ENCODE measurements at places on chromosomes 2 and 18.

DNA sequence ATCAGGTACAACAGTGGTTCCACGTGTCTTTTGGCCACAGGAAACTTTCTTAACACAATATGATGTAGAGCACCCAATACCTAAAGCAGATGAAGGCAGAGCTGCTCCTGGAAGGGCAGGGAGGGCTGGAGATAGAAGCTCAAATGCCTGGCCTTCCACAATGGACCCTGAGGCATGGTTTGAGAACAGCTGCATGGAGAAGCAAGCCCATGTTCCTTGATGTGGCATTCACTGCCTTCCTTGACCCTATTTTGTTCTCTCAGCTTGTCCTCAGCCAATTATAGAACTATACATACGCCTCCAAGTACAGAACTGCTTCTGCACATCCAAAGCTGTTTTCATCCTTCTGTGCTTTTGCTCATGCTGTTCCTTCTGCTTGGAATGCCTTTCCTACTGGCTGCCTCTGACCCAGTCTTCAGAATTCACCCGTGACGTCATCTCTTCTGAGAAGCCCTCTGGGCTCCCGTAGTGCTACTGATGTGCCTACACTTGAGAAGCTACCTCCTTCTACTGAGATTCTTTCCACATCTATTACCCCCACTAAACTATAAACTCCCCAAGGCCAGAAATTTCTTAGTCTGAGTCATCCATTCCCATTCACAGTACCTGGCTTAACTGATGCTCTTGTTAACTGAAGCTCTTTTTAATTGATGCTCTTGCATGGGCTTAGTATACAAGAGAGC, 69.9 kb downstream of the CHRNA1 start:
- no peak for DNase-seq

DNA sequence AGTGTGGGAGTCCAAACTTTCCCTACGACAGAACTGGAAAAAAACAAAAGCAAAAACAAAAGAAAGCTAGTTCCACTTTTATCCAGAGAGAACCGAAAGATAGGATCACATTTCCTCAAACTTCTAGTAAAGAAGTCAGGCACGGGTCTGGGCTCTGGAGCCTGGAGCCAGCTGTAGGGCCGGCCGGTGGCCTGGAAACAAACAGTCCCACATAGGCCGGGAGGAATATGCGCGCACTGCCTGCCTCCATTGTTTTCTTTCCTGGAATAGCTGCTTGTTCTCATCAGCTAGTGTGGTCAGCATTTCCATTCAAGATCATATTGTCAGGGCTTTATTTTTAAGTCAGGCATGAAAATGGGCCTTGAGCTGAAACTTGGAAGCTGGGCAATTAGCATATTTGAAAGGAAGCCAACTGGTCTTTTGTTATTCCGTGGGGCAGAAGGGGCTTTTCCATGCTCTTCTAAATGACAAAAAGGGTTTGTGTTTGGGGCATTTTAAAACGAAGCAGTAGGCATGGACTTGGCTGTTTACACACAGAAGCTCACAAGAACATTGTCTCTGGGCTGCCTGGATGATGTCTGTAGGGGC, 58.7 kb upstream of the RFX8 start:
- no peak for DNase-seq

GRCh38 chr2:198106621-198107385, 302.4 kb downstream of the PLCL1 start:
- no peak for DNase-seq

GRCh38 chr18:67776929-67777328, 260.4 kb upstream of the DSEL start:
- no peak for DNase-seq

DNA sequence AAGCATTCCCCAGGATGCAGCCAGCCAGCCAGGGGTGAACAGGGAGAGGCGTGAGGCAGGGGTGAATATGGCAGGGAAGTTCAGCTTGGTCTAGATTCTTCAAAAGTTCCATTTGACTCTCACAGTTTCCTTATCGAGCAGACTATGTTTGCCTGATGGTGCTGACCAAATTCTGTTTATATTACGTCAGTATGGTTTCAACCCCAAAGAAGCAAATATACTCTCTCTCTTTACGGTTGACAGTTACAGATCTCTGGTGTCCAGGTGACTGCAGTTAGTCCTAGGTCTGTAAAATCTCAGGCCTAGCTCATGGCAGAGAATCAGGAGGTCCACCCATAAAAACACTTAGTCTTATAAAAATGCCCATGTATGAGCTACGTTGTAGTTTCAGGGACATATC, 38.3 kb upstream of the DNMT3A start:
- no peak for DNase-seq

GRCh38 chr2:37326285-37326684, 1.7 kb upstream of the PRKD3 start:
- DNase-seq, result no peak

GRCh38 chr2:85022232-85022631, 51.3 kb downstream of the KCMF1 start:
- DNase-seq, result no peak

- no peak for DNase-seq
These were observed 188.8 kb downstream of the ACKR3 start for GRCh38 chr2:236758406-236758805.

DNA sequence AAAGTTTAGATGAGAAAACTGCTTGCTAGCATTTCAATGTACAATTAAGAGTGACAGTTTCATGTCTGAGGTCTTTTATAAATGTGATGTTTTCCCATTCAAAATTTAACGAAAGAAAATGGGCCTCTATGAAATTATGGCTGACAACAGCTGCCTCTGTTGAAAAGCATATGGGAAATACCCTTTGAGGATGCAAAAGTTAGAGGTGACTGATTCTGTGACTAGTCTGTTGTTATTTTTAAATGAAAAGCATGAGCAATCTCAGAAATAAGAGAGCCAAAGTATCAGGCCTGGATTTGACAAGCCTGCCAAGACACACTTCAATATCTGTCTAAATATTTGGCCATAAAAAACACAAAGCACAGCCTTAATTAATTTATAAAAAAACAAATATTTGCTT, 580.8 kb downstream of the ERBB4 start:
- DNase-seq, result no peak

DNA sequence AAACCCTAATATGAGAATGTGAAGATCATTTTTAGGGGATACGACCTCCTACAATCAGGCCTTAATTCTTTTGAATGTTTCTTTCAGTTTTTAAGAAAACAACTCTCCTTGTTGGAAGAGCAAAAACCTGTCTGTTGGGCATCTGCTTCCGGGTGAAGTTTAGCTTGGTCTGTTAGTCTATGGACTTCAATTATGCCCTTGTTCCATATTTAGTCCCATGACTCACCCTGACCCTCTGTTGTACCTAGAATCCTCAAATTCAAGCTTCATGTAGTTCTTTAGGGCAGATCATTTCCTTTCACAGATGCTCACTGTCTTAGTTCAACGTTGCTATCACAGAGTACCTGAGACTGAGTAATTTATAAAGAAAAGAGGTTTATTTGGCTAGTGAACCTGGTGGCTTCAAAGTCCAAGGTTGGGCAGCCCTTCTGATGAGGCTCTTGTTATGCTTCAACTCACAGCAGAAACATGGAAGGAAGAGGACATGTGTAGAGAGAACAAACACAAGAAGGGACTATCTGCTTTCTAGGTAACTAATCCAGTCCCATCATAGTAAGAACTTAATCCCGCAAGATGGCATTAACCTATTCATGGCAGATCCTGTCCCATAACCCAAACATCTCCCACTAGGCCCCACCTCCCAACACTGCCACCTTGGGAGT, 82.5 kb upstream of the SERPINE2 start:
- DNase-seq, result no peak

- DNase-seq, result no peak
These were observed 122.3 kb downstream of the HAUS1 start for GRCh38 chr18:46226461-46226860.

DNA sequence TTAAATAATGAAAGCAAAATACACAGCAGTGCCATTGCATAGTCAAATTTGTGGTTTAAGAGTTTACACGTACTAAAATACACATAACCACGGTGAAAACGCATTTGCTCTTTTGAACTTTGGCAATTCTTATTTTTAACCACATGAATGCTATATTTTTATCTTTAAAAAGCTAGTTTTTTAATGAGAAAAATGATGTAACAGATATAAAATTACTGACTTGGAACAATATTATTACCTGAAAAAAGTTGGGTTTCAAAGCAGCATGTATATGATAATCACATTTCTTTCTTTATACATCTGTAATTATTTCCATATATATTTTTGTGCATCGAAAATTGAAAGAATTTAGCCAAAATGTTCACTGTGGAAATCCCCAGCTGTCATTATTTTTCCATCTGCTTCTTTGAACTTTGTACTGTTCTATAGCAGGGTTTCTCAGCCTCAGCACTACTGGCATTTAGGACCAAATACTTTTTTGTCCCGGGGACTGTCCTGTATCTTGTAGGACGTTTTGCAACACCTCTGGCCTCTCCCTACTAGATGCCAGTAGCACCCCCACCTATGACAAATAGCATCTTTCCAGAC, 75.9 kb upstream of the CAB39 start:
- DNase-seq, result no peak

DNA sequence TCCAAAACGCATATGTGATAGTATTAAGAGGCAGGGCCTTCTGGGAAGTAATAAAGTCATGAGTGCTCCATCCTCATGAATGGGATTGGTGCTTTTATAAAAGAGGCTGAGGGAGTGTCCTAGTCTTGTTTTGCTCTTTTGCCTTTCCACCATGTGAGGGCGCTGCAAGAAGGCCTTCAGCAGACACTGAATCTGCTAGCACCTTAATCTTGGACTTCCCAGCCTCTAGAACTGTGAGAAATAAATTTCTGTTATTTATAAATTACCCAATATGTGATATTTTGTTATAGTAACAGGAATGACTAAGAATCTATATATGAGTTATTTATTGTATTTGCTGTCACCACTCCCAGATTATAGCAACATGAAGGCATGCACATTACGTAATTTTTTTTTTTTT, 63.5 kb downstream of the PLA2R1 start:
- no peak for DNase-seq

GRCh38 chr2:95316466-95317122, 19.4 kb downstream of the KCNIP3 start:
- no peak for DNase-seq

DNA sequence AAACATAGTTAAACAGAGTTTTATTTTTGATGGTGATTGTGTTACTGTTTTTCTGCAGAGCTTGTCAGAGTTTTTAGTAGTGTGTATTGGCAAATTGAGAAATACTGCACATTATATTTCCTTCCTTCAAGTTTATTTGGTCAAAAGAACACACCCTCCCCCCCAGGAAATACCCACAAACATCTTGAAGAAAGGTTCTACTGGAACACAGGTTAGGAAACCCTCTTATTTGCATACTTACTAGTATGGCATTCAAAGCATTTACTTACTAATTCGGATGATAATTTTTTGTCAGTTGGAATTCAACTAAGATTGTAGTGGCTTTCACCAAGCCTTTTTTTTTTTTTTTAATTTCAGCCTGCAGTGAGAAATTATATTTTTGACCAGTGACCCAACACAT, 9.1 kb downstream of the CAB39 start:
- no peak for DNase-seq

DNA sequence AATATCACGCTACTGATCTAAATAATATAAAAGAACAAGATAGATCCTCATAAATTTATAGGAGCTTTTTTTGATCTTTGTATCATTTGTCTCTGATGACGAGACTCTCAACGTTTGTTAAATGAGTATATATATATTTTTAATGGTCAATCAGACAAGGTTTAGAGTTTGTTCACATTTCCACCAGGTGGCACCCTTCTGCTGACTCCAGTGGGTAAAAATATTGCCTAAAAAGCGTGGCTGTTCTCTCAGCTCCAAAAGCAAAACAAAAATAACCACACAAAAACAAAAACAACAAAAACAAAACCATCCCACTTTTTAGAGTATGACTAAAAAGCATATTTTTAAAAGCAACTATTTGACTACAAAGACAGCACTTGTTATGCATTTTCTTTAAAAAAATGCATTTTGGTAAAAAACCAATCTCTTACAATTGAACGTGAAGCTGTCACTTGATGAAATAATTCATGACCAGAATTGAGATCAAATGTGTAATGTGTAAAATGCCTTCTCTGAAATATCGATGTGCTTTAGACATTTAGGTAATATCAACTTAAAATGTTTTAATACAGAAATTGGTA, 723.2 kb downstream of the DPP10 start:
- no peak for DNase-seq

GRCh38 chr2:45233301-45233700, 224.0 kb upstream of the SIX2 start:
- no peak for DNase-seq

GRCh38 chr18:60649842-60650536, 277.4 kb upstream of the MC4R start:
- no peak for DNase-seq

DNA sequence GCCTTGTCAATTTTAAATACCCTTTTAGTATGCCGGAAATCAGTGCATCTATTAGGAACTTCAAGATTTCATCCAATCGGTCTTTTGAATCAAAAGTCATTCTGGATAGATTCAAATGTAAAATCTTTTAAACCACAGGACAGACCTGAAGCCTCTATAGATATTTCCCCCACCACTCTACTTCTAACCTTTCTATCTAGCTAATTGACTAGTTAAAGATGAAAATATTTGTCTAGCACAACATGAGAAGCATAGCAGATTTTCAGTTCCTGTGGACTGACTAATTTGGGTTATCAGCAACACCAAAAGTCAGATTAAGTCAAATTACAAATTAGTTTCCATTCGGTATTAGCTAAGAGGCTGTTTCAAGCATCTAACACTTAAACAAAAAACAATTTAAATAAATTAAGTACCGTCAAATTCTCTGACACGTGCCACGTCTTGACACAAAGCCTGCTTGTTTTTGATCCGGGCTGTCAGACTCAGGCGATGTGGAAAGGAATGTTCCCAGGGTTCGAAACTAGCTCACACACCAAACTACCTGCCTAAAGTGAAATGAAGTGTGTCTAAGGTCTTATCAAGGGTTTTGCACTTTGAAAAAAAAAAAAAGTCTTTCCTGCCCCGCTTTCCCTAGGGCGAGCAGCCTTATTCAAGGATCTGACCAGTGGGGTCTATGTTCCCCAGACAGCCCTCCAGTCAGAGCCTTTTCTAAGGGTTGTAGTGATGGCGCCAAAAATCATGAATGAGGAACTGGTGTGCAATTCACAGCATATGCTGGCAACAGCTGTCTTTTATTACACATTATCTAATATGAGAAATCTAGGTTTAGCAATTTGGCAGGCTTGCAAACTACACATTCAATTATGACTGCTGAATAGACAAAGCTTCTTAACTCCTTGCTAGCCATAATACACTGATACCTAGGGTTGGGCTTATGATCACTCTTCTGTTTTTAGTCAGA, 4.7 kb downstream of the CYTIP start:
- no peak for DNase-seq

Data from stimulated activated CD8-positive, alpha-beta memory T cell treated with anti-CD3 and anti-CD28 coated beads, Interleukin-2, amount 100 ng/mL, for 1 hour (primary cell).